ENCODE measurements at places on chromosomes 11 and 22. TPM values are rescaled to one million over a fixed set of nuclear protein-coding genes. Genes with fewer than 3 reads are reported as not detected.

DNA sequence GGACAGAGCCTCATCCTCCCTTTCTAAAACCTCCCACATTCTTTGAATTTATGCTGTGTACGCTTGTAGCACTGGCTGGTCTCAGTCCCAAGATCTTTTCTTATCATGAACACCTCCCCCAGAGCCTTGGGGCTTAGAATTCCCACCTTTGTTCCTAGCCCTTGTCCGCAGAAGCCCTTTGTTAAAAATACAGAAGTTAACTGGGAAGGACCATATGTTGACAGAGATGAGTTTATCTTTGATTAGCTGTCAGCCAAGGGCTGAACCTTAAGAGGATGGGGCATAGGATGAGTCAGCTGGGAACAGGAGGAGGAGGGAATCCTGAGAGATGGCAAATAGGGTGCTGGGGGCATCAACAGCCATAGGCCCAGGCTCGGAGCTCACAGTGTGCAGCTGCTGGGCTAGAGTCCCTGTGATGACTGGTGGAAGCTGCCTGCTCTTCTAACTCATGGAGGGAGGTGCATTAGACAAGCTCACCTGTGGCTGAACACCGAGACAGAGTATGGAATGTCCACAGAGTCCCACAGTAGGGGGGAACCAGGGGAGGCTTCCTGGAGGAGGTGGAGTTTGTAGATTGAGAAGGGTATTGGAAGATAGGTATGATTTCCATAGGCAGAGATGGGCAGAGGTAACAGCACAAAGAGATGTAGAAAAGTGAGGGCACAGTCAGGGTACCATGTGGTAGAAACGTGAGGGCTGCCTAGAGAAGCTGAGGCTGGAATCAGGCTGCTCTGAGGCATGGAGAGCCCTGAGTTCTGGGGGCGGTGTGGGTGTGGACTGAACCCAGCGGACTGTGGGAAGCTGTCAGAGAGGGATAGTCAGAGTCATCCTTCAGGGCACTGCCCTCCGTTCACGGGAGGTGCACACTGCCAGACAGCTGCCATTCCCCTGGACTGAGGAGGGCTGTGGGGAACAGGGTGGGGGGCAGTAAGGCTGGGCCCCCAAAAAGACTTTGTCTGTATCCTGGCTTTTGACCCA lies 9.9 kb downstream of the MICAL2 start:
- DNase-seq = no peak

PIK3C2A gene
- 21.7 TPM for total RNA-seq

DNA sequence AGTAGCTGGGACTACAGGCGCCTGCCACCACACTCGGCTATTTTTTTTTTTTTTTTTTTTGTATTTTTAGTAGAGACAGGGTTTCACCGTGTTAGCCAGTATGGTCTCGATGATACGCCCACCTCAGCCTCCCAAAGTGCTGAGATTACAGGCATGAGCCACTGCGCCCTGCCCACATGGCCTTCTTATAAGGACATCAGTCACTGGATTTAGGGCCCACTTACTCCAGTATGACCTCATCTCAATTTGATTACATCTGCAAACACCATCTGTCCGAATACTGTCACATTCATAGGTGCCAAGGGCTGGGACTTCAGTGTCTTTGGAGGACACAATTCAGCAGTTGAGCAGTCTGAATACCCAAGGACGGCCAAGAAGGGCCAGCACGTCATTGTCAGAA lies 8.2 kb upstream of the PRR5 start:
- no peak for DNase-seq

DNA sequence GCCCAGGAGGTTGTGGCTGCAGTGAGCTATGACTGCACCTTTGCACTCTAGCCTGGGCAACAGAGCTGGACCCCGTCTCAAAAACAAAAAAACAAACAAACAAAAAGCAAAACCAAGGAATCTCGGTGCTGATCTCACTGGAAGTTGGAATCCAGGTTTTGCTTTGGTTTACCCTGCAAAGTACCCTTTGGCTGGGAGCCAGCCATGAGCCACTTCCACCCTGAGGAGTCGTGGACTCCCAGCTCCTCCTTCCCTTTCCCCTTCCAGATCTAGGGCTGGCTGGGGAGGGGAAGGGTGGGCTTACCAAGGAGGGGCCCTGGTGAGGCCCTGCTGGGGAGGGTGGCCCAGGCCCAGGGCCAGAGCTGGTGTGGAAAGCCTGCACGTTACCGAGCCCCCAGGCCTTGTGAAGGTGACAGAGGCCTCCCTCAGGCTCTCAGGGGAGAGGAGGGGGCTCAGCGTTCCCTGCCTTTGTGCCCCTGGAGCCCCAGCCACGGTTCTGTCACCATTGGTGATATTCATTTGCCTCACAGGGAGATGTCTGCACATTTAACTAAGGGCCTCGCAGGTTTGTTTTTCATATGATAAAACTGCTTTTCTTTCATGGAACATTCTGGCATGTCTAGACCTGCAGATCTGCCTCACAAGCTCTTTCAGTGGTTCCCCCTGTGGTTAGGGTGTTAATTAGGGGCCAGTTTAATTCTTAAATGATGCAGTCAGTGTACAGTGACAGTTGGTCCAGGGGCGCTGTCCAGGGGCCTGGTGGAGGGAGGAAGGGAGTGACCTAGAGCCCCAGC lies 29.0 kb downstream of the FBLN1 start:
- no peak for DNase-seq

DNA sequence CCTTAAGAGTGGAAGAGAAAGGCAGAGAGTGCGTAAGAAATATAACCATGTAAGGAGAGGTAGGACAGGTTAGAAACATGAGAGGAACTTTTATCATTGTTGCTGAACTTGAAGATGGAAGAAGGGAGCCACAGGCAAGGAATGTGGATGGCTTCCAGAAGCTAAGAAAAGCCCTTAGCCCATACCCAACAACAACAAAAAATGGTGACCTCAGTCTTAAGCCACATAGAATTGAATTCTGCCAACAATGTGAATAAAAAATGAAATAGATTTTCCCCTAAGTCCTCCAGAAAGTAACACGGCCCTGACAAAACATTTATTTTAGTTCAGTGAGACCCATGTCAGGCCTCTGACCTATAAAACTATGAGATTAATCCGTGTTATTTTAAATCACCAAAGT lies 767.3 kb downstream of the FAM181B start:
- DNase-seq = no peak

GRAP2 gene
- not detected for total RNA-seq

DNA sequence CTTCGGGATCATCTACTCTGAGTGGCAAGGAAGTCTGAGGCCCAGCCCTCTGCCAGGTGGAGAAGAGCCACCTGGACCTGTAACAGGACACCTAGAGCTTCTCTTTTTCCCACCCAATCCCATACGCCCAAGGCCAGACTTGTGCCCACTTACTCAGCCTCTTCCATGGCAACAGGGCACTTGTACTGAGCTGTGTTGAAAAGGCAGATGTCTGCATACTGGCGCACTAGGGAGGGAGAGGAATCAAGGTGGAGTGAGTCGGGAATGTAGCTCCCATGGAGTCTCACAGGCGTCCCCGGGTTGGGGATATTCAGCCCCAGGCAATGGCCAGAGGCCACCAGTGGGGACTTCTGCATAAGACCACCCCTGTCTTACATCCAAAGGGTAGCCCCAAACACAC lies 36.1 kb downstream of the TPBGL start:
- no peak for DNase-seq

MS4A3 gene
- total RNA-seq = not detected

DNA sequence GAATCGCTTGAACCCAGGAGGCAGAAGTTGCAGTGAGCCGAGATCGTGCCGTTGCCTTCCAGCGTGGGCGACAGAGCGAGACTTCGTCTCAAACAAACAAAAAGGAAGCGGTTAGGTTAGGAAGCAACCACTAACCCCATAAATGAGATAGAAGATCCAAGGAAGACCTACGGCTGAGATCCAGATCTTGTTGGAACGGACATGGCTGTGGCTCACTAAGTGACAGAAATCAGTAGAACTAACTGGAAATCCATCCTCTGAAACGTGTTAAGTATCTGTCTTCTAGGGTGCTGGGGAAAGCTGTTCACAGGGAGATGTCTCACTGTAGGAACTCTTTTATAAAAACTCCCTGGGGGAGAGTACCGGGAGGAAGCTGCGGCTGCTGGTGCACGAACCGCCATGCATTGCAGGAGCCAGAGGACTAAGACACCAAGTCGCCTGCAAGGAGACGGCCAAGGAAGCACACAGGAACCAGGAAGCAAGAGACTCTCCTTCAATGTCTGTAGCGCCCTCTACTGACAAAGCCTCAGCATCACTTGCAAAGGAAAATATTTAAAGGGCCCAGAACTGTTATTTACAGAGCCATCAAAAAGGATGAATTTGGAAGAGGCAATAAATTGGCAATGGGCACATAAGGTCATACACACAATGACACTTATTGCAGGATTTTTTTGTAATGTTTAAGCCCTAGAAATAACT lies 16.9 kb upstream of the SPTY2D1 start:
- DNase-seq = peak; percentile 9

SAMM50 gene
- 65.1 TPM for total RNA-seq

CFAP300 gene
- total RNA-seq = 1.3 TPM

All from MG63 (cell line).